ENCODE measurements at places on chromosomes 1 and 21.

DNA sequence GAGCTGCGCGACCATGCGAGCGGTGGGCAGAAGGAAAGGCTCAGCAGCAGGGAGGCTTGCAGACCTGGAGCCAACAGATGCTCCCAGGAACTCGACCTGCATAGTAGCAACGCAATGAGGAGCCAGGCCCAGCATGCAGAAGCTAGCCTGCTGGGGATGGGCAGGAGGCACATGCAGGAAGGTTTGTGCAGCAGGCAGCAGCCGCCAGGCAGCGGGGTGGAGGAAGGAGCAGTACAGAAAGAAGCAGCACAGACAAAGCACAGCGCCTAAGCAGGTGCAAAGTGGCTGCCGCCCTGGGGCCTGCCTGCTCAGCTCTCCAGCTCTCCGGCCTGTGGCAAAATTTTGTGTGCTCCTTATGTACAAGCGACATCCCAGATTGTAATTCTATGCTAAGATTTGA, 213.5 kb upstream of the MAP1LC3C start:
- no peak for DNase-seq

- no peak for DNase-seq
Measured at GRCh38 chr21:32817208-32817607, 45.7 kb upstream of the PAXBP1 start.

DNA sequence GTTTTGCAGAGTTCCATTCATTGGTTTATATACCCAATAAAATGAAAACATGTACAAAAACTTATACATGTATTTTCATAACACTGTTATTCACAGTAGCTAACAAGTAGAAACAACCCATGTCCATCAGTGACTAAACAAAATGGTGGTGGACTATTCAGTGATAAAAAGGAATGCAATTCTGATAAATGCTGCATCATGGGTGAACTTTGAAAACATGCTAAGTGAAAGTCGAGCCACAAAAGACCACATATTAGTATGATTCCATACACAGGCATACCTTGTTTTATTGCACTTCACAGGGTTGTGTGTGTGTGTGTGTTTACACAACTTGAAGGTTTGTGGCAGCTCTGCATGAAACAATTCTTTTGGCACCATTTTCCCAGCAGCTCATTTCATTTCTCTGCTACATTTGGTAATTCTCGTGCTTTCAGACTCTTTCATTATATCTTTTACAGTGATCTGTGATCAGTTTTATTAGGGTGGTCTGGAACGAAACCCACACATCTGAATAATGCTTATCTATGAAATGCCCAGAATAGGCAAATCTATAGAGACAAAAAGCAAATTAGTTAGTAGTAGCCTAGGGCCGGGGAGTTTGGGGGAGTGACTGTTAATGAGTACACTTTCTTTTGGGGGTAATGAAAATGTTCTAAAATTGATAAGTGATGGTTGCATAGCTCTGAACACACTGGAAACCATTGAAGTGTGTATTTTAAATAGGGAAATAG, 27.2 kb downstream of the RNF11 start:
- no peak for DNase-seq

GRCh38 chr1:101004670-101005069, 20.9 kb downstream of the DPH5 start:
- DNase-seq = peak; percentile 33

- DNase-seq = no peak
Measured at GRCh38 chr1:101742509-101742908, 254.2 kb downstream of the OLFM3 start.

Measured in umbilical cord (tissue), 2 donors.